ENCODE measurements at places on chromosomes 4 and X.

DNA sequence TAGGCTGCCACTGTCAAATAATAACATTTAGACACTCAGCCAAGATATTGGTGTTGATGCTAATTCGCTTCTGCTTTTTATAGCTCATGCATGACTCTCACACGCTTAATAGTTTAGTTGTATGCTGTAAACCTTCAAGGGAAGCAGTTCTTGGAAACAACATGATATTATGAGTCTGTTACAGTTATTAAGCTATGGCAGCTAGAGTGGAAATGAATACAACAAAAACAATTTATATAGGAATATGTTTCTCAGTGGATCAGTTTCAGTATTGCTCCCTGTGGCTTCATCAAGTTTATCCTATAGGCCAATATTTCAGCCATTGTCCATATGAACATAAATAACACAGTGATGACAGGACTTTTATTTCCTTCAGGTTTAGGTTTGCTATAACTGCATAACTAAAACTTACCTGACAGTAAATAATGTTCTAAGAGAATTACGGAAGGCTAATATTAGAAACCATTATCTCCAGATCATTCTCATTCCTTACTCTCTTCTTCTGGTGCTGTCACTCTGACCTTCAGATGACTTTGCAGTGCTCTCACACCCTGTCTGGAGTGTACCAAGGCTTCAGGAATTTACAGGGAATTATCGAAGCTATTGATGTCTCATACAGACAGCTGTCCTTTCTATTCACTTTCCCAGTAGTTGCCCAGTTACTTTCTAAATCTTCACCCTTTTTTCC is 555.0 kb downstream of the ANKRD50 start:
- H3K4me3 ChIP-seq: no peak overlapping the region
- H3K27ac ChIP-seq: no peak overlapping the region
- no peaks in the 10 kb centered on the region for H3K4me1 ChIP-seq

DNA sequence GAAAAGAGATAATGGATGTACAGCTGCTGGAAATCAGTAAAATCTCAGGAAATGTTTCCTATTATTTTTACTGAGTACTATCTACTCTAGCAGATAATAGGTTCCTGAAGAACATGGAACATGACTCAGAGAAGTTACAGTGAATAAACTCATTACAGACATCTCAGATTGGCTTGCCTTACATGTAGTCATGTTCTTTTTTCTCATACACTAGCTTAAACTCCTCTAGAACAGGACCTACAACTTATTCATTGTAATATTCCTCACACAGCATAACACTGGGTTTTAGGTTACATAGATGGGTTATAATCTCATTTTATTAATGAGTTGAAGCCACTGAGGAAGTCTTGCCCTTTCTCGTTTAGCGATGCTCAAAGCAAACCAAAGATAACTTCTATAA is 86.9 kb upstream of the BMP2K start:
- no peaks in the 10 kb centered on the region for H3K36me3 ChIP-seq
- H3K4me1 ChIP-seq: peaks cover 12% of the 10 kb centered on the region
- H3K27ac ChIP-seq: no peak overlapping the region
- H3K27me3 ChIP-seq: peaks cover 2% of the 10 kb centered on the region
- H3K4me3 ChIP-seq: no peak overlapping the region

DNA sequence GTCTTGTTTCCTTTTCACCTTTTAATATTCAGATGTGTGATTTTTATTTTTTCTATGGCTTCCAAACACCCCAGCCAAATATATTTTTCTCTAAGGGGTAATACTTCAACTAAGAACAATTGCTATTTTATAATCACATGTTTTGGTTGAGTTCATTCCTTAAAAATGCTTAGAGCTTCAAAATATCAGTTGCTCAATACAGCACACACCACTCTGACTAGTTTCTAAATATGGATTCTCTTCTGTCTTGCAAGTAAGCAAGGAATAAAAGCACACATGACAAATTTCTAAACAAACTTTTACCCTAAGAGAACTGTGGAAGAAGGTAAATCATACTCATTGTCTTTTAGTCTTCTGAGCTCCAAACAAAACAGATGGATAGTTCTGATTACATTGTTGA is 27.2 kb downstream of the ANTXR2 start:
- no peak overlapping the region for H3K27ac ChIP-seq
- no peak overlapping the region for H3K4me3 ChIP-seq
- DNase-seq: no peak
- H3K27me3 ChIP-seq: no peaks in the 10 kb centered on the region
- peaks cover 23% of the 10 kb centered on the region for H3K36me3 ChIP-seq

GRCh38 chr4:77354550-77354949 is 197.5 kb downstream of the CCNG2 start:
- H3K4me1 ChIP-seq: no peaks in the 10 kb centered on the region
- H3K36me3 ChIP-seq: no peaks in the 10 kb centered on the region
- no peak for DNase-seq
- no peaks in the 10 kb centered on the region for H3K27me3 ChIP-seq

GRCh38 chr4:78299565-78299972 is 242.4 kb downstream of the FRAS1 start:
- DNase-seq: no peak
- H3K36me3 ChIP-seq: no peaks in the 10 kb centered on the region
- H3K4me1 ChIP-seq: peaks cover 7% of the 10 kb centered on the region

- H3K27ac ChIP-seq: no peak overlapping the region
- no peak overlapping the region for H3K4me3 ChIP-seq
- H3K36me3 ChIP-seq: no peaks in the 10 kb centered on the region
- H3K4me1 ChIP-seq: no peaks in the 10 kb centered on the region
- DNase-seq: no peak
Measured at GRCh38 chrX:2677764-2678163, 13.3 kb upstream of the CD99 start.

- peaks cover 3% of the 10 kb centered on the region for H3K27me3 ChIP-seq
- peaks cover 5% of the 10 kb centered on the region for H3K4me1 ChIP-seq
- H3K36me3 ChIP-seq: no peaks in the 10 kb centered on the region
Measured at GRCh38 chr4:38572793-38573192, 91.2 kb upstream of the KLF3 start.

DNA sequence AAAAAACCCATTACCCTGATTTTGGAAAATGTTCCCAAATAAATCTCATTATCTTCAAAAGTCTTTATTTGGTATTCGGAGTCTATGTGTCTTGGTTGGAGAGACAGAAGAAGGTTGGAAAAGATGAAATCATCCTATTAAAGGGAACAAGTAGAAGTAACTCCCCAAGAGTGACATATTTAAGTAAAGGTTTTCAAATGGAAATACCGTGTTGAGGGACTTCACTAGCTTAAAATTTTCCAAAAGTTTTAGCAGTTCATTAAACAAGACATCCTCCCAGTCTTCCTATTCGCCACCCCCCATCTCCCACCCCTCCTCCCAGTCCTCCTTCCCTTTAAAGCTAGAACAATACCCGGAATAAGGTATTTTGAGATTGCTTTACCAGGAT is 62.7 kb upstream of the CCDC160 start:
- H3K27me3 ChIP-seq: peaks cover 13% of the 10 kb centered on the region
- H3K4me3 ChIP-seq: peak overlapping the region; percentile 82
- H3K27ac ChIP-seq: peak overlapping the region; percentile 87
- DNase-seq: no peak
- H3K4me1 ChIP-seq: peaks cover 9% of the 10 kb centered on the region

- no peaks in the 10 kb centered on the region for H3K27me3 ChIP-seq
- no peaks in the 10 kb centered on the region for H3K36me3 ChIP-seq
- no peak for DNase-seq
Measured at GRCh38 chr4:172207258-172207657, 394.1 kb downstream of the GALNTL6 start.

DNA sequence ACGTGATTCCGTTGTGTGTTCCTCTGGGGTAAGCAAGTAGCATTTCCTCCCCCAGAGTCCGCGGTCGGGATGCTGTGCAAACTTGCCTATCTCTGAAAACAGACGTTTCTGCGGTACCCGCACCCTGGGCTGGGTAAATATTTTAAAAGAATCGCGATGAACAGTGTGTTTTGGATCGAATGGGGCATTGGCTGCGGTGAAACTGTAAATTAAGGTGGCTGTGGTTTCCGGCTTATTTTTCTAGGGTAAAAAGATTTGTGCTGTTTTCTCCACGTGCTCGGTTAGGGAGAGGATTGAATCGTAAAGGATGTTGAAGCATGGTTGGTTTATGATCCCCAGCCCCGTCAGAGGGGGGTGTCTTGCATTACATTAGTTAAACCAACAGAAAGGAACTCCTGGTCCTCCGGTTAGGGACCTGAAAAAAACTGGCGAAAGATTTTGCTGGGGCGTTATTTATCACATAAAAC is 1.2 kb downstream of the HHIP start:
- peak; percentile 34 for DNase-seq
- H3K4me3 ChIP-seq: peak overlapping the region; percentile 66
- peaks cover 21% of the 10 kb centered on the region for H3K4me1 ChIP-seq
- H3K27me3 ChIP-seq: peaks cover 42% of the 10 kb centered on the region

GRCh38 chr4:158809611-158810486 is 41.0 kb downstream of the FNIP2 start:
- H3K4me1 ChIP-seq: peaks cover 35% of the 10 kb centered on the region
- H3K4me3 ChIP-seq: peak overlapping the region; percentile 28
- peak overlapping the region; percentile 71 for H3K27ac ChIP-seq
